ENCODE measurements at places on chromosomes 6 and 20. TPM values are rescaled to one million over a fixed set of nuclear protein-coding genes. Genes with fewer than 3 reads are reported as not detected.

PTK6 gene
- 0.31 TPM for total RNA-seq

SLCO4A1 gene
- 61.9 TPM for total RNA-seq

PNPLA1 gene
- total RNA-seq: not detected

CGAS gene
- total RNA-seq: 26.6 TPM

TNNC2 gene
- total RNA-seq: not detected

HCK gene
- 0.61 TPM for total RNA-seq

ANKRD66 gene
- not detected for total RNA-seq

MACROD2 gene
- not detected for total RNA-seq

CCM2L gene
- total RNA-seq: not detected

MTFR2 gene
- total RNA-seq: 15.0 TPM

SLC17A9 gene
- total RNA-seq: 43.5 TPM

COL12A1 gene
- total RNA-seq: not detected

EDN3 gene
- total RNA-seq: 0.39 TPM

PACRG gene
- total RNA-seq: 0.58 TPM

SLC22A23 gene
- total RNA-seq: 0.82 TPM

NNAT gene
- total RNA-seq: 0.58 TPM

ECHDC1 gene
- 38.6 TPM for total RNA-seq

NEDD9 gene
- 80.8 TPM for total RNA-seq

GLP1R gene
- not detected for total RNA-seq

CRYBG1 gene
- 34.8 TPM for total RNA-seq

CLPSL2 gene
- total RNA-seq: not detected

ADGB gene
- not detected for total RNA-seq

ZNFX1 gene
- total RNA-seq: 66.6 TPM

CLDN20 gene
- not detected for total RNA-seq

DNAH8 gene
- 0.06 TPM for total RNA-seq

TFAP2B gene
- total RNA-seq: not detected

CRISP3 gene
- total RNA-seq: not detected

LY6G5C gene
- 4.6 TPM for total RNA-seq

FHL5 gene
- not detected for total RNA-seq

CALHM6 gene
- total RNA-seq: 26.7 TPM

KCNG1 gene
- not detected for total RNA-seq

TGM2 gene
- 0.43 TPM for total RNA-seq

C6orf58 gene
- not detected for total RNA-seq

CENPW gene
- total RNA-seq: 43.3 TPM

MUCL3 gene
- total RNA-seq: not detected

PBOV1 gene
- not detected for total RNA-seq

BTN2A1 gene
- 45.2 TPM for total RNA-seq

MCHR2 gene
- total RNA-seq: not detected

CRIP3 gene
- total RNA-seq: 0.47 TPM
